ENCODE measurements at places on chromosomes 12 and 14.

GRCh38 chr14:69542311-69542710, 32.4 kb downstream of the CCDC177 start:
- DNase-seq: no peak

DNA sequence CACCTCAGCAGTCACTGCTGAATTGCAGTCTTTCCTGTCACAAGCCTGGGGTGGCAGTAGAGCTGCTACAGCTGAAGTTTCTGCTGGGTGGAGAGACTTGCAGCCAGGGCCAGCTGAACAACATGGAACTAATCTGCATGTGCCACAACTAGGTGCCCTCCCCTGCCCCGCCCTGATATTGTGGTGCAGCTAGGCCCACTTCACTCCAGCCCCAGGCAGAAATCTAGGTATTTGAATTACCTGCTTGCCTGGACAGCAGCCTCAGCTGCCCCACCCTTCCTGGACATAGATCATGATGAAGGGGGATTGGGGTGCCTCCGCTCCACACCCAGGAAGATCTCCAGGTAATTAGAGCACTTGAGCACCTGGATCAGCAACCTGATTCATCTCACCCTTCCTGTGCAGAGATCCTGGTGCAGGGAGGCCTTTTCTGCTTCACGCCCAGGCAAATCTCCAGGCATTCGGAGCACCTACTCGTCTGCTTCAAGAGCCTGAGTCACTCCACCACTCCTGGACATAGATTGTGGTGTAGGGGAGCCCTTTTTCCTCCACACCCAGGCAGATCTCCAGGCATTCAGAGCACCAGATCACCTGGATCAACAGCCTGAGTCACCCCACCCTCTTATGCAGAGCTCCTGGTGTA, 477.0 kb downstream of the SOX5 start:
- peak; percentile 3 for DNase-seq

DNA sequence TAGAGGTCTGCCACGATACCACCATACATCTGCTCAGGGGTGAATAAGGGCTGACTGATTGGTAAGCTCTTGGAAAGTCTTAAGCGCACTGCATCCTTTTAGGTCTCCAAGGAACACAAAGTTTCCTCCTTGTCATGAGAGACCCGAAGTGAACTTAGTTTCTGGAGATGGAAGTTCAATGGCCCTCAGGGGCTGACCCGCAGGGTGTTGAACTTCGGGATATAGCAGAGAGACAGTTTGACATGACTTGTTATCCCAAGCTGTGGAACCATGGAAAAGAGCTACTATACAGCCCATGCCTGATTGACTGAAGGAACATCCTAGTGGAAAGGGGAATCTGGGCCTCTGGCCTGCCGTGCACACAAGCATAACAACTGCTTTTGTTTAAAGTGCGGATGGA, 26.9 kb upstream of the CPNE8 start:
- no peak for DNase-seq

GRCh38 chr14:50001151-50001998, 108.5 kb downstream of the ARF6 start:
- DNase-seq: peak; percentile 98

- DNase-seq: no peak
These were observed 777.9 kb downstream of the FSCB start for GRCh38 chr14:43729143-43729542.

GRCh38 chr12:113003636-113004035, 25.3 kb downstream of the OAS2 start:
- DNase-seq: no peak

DNA sequence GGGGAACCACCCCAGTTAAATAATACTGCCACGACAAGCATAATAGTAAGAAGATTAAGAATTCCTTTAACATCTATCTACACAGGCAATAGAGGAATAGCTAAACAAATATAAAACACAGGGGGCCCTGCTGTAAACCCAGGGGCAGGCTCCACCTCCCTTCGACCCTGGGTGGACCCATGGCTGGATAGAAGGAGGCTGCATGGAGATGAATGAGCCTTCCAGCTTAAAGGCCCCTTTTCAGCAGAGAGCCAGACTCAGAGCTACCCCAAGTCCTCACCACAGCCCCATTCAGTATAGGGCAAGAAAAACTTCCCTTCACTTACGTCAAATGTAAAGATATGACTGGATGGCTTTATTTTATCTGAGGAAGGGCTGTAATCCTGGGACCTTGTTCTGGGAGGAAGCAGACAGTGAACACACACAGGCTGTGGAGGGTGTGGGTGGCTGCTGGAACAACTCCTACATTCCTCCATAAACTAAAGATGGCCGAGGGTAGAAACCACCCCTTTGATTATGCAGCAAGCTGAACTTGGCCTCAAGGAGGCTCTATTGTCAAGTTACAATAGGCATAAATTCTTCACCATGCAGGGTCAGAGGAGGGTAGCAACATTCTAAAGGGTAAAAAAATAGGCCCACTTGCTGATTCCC, 30.4 kb downstream of the NUAK1 start:
- peak; percentile 28 for DNase-seq

GRCh38 chr12:104121001-104121400, 17.0 kb downstream of the NFYB start:
- DNase-seq: peak; percentile 21

GRCh38 chr12:3291939-3292338, 199.1 kb upstream of the PRMT8 start:
- DNase-seq: no peak

DNA sequence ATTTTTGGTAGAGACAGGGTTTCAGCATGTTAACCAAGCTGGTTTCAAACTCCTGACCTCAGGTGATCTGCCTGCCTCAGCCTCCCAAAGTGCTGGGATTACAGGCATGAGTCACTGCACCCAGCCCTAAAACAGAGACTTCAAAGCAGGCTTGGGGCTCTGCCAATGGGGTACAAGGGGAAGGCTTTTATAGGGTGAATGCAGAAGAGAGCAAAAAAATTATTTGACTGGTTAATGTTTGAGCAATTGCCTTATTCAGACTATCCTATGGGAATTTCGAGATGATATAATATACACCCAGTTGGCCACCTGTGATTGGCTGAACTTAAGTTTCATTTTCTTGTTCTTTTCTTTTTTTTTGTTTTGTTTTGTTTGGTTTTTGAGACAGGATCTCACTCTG, 31.5 kb upstream of the ACTN1 start:
- DNase-seq: no peak

- DNase-seq: no peak
These were observed 105.5 kb downstream of the NTS start for GRCh38 chr12:85979641-85980040.

- no peak for DNase-seq
These were observed 705.1 kb downstream of the MED13L start for GRCh38 chr12:115572440-115572839.

- DNase-seq: peak; percentile 81
These were observed 53.6 kb downstream of the ARF6 start for GRCh38 chr14:49946320-49947141.
